A549 treated with ZK216348 at 1 μM for 4 hours (cell line): ENCODE measurements at places on chromosomes 16 and 17. TPM values are rescaled to one million over a fixed set of nuclear protein-coding genes. Genes with fewer than 3 reads are reported as not detected.

EPOP gene
- 10.9 to 15.5 TPM (median 13.1 TPM) in 5 replicates for total RNA-seq

HBA1 gene
- 0.93 to 2.3 TPM (median 1.6 TPM) in 5 replicates for total RNA-seq

CCL5 gene
- 1.0 to 2.3 TPM (median 1.5 TPM) in 5 replicates for total RNA-seq

TRPV2 gene
- total RNA-seq = 0.13 to 0.86 TPM (median 0.40 TPM) in 4 of 5 replicates, not detected in the other

MMD gene
- 19.6 to 28.8 TPM (median 26.9 TPM) in 5 replicates for total RNA-seq

ADAMTS18 gene
- 0.07 TPM in 1 of 5 replicates, not detected in the others for total RNA-seq

ANKS3 gene
- 16.5 to 28.9 TPM (median 28.2 TPM) in 5 replicates for total RNA-seq

KRTAP2-1 gene
- total RNA-seq = not detected in 5 replicates

CMTM2 gene
- total RNA-seq = not detected in 5 replicates

COQ9 gene
- 32.9 to 54.5 TPM (median 50.9 TPM) in 5 replicates for total RNA-seq

CSH1 gene
- total RNA-seq = not detected in 5 replicates

ETV4 gene
- 44.1 to 52.6 TPM (median 50.8 TPM) in 5 replicates for total RNA-seq

BAIAP3 gene
- total RNA-seq = 0.65 to 1.8 TPM (median 1.3 TPM) in 5 replicates

CCDC78 gene
- total RNA-seq = 4.1 to 7.1 TPM (median 6.2 TPM) in 5 replicates

DHX40 gene
- 31.3 to 42.3 TPM (median 41.3 TPM) in 5 replicates for total RNA-seq

HS3ST3A1 gene
- total RNA-seq = 0.36 TPM in 1 of 5 replicates, not detected in the others

CTF1 gene
- 0.14 to 0.32 TPM (median 0.30 TPM) in 3 of 5 replicates, not detected in the others for total RNA-seq

TVP23A gene
- total RNA-seq = 0.06 to 0.21 TPM in 2 of 5 replicates, not detected in the others

CLEC18C gene
- total RNA-seq = 0.08 to 0.16 TPM (median 0.12 TPM) in 3 of 5 replicates, not detected in the others

GCGR gene
- total RNA-seq = 0.11 to 0.52 TPM (median 0.31 TPM) in 4 of 5 replicates, not detected in the other

TMEM97 gene
- total RNA-seq = 44.8 to 66.3 TPM (median 48.3 TPM) in 5 replicates

AOC2 gene
- total RNA-seq = 1.1 to 2.5 TPM (median 1.9 TPM) in 5 replicates

IRX5 gene
- total RNA-seq = 1.3 to 2.8 TPM (median 2.0 TPM) in 5 replicates

CACNG5 gene
- total RNA-seq = not detected in 5 replicates

MARVELD3 gene
- 0.08 to 0.52 TPM (median 0.41 TPM) in 4 of 5 replicates, not detected in the other for total RNA-seq

TBL3 gene
- 22.3 to 41.6 TPM (median 37.2 TPM) in 5 replicates for total RNA-seq

CD300H gene
- total RNA-seq = 0.67 to 1.1 TPM (median 0.93 TPM) in 3 of 5 replicates, not detected in the others

MPV17L gene
- 4.1 to 5.9 TPM (median 5.7 TPM) in 5 replicates for total RNA-seq

SLC16A13 gene
- total RNA-seq = 5.7 to 13.1 TPM (median 10.9 TPM) in 5 replicates
